ENCODE measurements at places on chromosomes 1 and 21. TPM values are rescaled to one million over a fixed set of nuclear protein-coding genes. Genes with fewer than 3 reads are reported as not detected.

GRCh38 chr1:12769031-12769430 lies 4.5 kb upstream of the PRAMEF12 start:
- H3K4me1 ChIP-seq: no peaks in the 10 kb centered on the region
- no peak overlapping the region for H3K27ac ChIP-seq
- H3K27me3 ChIP-seq: no peaks in the 10 kb centered on the region
- DNase-seq: no peak

DNA sequence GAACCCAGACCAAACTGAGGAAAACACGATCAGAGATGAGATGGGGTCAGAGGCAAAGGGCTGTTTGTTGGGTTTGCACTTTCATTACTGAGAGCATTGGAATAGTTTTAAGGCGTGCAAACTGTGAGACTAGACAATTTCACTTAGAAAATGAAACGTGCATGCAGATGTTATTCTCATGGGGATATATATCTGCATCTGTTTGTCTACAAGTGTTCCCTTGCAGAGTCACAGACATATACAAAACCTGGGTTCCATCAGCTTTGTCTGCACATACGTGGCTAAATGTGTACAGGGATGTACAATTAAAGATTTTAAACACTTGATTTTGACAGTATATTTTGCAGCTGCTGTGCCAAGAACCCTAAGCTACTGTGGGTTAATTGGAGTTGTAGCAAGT lies 355.4 kb downstream of the KIF26B start:
- no peaks in the 10 kb centered on the region for H3K4me1 ChIP-seq
- H3K27me3 ChIP-seq: no peaks in the 10 kb centered on the region
- H3K36me3 ChIP-seq: no peaks in the 10 kb centered on the region
- no peak overlapping the region for H3K27ac ChIP-seq

- H3K36me3 ChIP-seq: no peaks in the 10 kb centered on the region
- peaks cover 13% of the 10 kb centered on the region for H3K4me1 ChIP-seq
- no peaks in the 10 kb centered on the region for H3K27me3 ChIP-seq
- DNase-seq: no peak
- H3K27ac ChIP-seq: no peak overlapping the region
These were observed 3.6 kb upstream of the SVBP start for GRCh38 chr1:42820813-42821212.

GRCh38 chr1:243791586-243792267 lies 58.3 kb downstream of the AKT3 start:
- H3K4me1 ChIP-seq: no peaks in the 10 kb centered on the region
- DNase-seq: no peak
- no peak overlapping the region for H3K27ac ChIP-seq

GRCh38 chr1:114669562-114670082 lies at the start of gene DENND2C:
Gene DENND2C (minus strand): TSS chr1:114670049. CDS start chr1:114625984, 44,065 bp downstream.
- H3K36me3 ChIP-seq: no peaks in the 10 kb centered on the region
- no peaks in the 10 kb centered on the region for H3K27me3 ChIP-seq
- no peak for DNase-seq
- H3K4me3 ChIP-seq: peak within 1 kb of the TSS; percentile 94
- peak within 1 kb of the TSS; percentile 100 for H3K27ac ChIP-seq
- H3K4me1 ChIP-seq: peaks cover 17% of the 10 kb centered on the region

The OLFML2B gene
- polyA plus RNA-seq: not detected

- no peaks in the 10 kb centered on the region for H3K36me3 ChIP-seq
- H3K27me3 ChIP-seq: no peaks in the 10 kb centered on the region
- H3K4me3 ChIP-seq: no peak overlapping the region
- H3K27ac ChIP-seq: no peak overlapping the region
- DNase-seq: no peak
These were observed 19.7 kb upstream of the ATP1B1 start for GRCh38 chr1:169086603-169087455.

The LRRN2 gene
- polyA plus RNA-seq: not detected

GRCh38 chr1:203592730-203593129 lies 33.9 kb upstream of the ATP2B4 start:
- no peaks in the 10 kb centered on the region for H3K36me3 ChIP-seq
- no peaks in the 10 kb centered on the region for H3K27me3 ChIP-seq
- H3K27ac ChIP-seq: no peak overlapping the region
- no peak for DNase-seq
- H3K4me1 ChIP-seq: no peaks in the 10 kb centered on the region
- H3K4me3 ChIP-seq: no peak overlapping the region

The PAQR7 gene
- 14.5 TPM for polyA plus RNA-seq

DNA sequence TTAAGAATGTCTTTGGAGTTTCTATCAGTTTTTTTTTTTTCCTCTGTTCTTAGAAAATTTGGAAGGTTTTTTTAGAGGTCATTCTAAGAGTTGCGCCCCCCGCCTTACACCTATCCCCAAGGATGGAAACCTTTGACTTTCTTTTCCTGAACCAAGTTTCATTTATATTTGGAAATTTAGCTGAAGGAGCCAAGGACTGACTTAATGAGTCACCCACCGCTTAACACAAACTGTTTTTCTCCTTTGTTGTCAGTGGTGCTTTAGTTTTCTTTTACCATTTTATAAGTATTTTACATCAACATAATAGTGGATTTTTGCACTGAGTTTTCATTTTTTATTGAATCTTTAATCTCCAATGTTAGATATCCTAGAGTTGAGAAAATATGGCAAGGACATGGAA lies 25.3 kb downstream of the USP25 start:
- H3K4me1 ChIP-seq: peaks cover 18% of the 10 kb centered on the region
- H3K27me3 ChIP-seq: no peaks in the 10 kb centered on the region
- H3K36me3 ChIP-seq: no peaks in the 10 kb centered on the region
- DNase-seq: no peak
- H3K4me3 ChIP-seq: no peak overlapping the region

GRCh38 chr1:16066245-16066644 lies 7.2 kb downstream of the FAM131C start:
- H3K4me3 ChIP-seq: no peak overlapping the region
- no peak for DNase-seq
- H3K27me3 ChIP-seq: peaks cover 9% of the 10 kb centered on the region

Measured in keratinocyte (primary cell).